Fibroblast of skin of left quadriceps (primary cell): ENCODE measurements at places on chromosomes 1 and 21.

GRCh38 chr1:23282957-23283356 lies 61.1 kb downstream of the HNRNPR start:
- peak; percentile 70 for DNase-seq

- DNase-seq: no peak
Measured at GRCh38 chr1:48007047-48007446, 9.9 kb upstream of the TRABD2B start.

GRCh38 chr1:10909697-10910680 lies 102.5 kb upstream of the TARDBP start:
- no peak for DNase-seq

DNA sequence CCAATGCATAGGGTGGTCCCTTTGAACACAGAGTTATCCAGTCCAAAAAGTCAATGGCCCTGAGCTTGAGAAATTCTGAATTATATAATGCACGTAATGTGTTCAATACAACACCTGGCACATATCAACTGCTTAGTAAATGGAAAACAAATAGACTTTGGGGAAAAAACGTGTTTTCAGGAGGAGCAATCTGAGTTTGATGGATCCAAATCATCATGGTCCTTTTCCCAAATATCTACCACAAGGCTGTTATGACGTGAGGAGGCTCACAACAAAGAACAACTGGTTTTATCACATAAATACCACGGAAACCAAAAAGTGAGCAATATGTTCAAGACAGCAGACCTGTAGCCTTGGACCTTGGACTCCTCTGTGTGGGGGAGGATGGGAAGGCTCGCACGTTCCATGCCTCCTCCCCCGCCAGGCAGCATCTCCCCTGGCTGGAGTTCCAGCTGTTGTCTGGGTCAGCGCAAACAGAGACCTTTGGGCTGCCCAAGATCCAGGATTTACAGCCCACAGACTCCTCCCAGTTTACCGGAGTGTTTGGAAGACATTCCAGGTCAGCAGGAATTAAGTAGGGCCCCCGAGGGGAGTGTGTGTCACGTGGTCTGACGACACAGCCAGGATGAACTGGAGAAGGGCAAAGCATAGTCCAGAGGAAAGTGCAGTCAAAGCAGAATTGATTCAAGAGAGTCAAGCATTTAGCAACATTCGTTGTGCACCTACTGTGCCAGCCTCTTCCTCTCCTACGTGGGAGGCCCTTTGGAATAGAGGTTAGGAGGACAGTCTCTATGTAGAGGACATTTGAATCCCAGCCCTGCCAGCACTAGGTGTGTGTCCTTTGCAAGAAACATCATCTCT lies 32.2 kb upstream of the MED18 start:
- no peak for DNase-seq

GRCh38 chr1:40267767-40268187 lies 9.7 kb downstream of the ZMPSTE24 start:
- DNase-seq: peak; percentile 87

GRCh38 chr21:44485254-44485793 lies 30.0 kb downstream of the LRRC3 start:
- no peak for DNase-seq

GRCh38 chr1:51663105-51663504 lies 46.2 kb downstream of the OSBPL9 start:
- DNase-seq: no peak

- DNase-seq: no peak
Measured at GRCh38 chr1:37478890-37479254, 4.5 kb downstream of the ZC3H12A start.

GRCh38 chr1:203888807-203889251 lies 27.4 kb downstream of the SNRPE start:
- DNase-seq: peak; percentile 40

DNA sequence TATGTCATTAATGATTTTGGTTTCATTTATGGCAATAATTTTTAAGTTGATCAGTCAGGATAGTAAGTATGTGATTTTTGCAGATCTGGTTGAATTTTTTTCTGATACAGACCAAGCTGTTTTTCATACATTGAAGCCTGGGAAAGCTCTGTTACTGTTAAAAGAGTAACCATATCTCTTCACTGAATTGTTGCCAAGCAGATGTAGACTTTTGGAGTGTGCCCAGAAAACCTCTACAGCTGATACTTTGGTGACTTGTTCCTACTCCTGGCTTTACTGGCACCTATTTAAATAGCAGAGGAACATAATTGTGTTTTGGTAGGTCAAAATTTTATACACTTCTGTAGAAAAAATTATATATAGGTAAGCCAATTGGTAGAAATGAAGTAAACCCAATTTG lies 49.4 kb downstream of the NFIA start:
- DNase-seq: peak; percentile 30

DNA sequence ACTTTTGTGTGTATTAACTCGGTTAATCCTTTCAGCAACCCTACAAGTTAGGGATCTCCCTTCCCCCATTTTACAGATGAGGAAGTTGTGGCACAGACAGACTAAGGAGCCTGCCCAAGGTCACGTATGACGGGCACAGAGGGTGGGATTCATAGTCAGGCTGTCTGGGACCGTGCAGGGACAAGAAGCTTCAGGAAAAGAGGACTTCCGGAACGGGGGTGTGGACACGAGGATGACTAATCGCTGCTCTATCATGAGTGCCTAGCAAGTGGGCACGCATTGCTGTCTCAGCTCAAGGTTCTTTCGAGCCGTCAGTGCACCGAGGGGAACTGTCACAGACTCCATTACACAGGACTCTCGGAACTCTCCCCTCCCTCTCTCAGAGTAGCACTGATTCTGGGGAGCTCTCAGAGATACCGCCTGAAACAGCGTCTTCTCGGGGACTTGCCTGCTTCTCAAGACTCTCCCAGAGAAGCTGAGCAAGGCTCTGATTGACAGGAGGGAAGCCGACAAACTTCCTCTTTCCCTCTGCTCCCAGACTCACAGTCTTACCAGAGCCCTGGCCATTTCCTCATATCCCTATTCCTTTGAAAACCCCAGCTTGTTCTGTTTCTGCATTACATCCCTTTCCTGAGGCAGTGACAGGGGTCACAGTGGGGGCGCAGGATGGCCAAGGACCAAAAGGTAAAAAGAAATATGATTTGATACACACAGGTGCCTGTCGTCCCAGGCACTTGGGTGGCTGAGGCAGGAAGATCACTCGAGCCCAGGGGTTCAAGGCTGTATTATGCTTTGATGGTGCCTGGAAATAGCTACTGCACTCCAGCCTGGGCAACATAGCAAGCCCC lies 14.4 kb downstream of the FHAD1 start:
- DNase-seq: no peak

DNA sequence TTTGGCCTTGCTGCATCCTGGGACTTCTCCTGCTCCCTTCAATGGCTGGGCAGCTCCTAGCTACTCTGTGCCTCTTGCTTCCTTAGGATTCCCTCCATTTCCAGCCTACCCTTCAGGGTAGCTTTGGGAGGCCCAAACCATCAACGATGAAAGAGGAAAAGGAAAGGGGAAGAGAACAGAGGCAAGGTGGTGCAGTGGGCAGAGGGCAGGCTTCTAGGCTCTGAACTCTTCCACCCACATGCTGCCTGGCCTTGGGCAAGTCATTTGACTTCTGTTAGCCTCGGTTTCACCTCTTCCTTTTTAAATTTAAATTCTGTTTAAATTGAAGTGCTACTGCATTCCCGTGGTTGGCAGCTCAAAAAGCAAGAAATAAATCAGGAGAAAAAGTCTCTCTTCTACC lies 5.7 kb upstream of the PPM1J start:
- no peak for DNase-seq

DNA sequence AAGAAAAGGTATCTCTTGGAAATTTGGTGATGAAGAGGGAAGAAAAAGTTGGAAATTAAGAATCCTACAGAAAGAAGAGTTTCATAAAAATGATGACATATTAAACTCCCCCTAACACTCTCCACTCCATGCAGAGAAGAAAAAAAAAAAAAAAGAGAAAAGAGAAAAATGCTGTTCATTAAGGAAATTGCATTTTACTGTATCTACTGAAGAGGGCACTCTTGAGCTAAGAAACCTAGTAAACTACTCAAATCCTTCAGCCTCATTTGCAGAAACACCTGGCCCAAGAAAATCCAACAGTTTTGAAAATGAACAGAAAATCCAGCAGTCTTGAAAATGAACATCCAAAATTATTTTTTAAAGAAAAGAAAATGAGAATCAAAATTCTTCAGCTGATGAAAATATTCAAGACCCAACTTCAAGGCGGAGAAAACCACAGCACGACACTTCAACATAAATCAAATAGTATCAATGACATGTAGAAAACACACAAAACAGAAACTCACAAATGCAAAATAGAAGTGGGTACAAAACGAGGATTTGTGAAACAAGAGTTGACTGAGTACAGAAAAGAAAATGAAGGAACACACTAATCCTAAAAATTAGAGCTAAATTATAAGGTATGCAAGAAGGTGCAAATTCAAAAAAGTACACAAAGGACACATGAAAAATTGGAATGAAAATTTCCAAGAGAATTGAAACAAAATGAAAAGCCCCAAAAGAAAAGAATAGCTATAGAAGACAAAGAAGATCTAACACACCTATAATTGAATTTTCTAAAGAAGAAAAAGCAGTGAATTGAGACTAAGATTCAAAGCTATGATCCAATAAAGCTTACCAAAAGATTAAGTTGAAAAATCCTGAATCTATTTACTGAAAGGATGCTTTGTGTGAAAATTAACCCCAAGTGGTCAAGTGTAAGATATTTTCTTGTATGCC lies 73.2 kb upstream of the DNAJC6 start:
- DNase-seq: no peak

GRCh38 chr1:247840818-247841217 lies 878 bp downstream of the OR11L1 start:
- DNase-seq: no peak

- peak; percentile 18 for DNase-seq
Measured at GRCh38 chr1:56688522-56689026, 43.5 kb downstream of the PRKAA2 start.

GRCh38 chr1:208551633-208552320 lies 307.6 kb upstream of the PLXNA2 start:
- no peak for DNase-seq

DNA sequence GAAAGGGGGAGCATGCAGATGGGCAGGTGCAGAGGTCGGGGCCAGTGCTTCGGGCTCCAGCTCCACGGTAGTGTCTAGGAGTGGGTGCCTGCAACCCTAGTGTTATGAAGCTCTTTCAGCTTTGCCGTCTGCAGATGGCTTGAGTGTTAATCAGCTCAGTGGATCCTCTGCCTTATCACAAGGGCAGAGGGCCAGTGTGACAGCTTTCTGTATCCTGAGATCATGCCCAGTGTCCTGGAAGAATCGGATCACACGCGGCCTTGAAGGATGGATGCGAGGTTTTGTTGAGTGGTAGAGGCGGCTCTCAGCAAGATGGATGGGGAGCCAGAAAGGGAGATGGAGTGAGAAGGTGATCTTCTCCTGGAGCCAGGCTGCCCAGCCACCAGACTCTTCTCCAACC lies 25.5 kb upstream of the C1orf146 start:
- DNase-seq: no peak

- DNase-seq: peak; percentile 29
Measured at GRCh38 chr1:119631433-119632102, 16.5 kb downstream of the ZNF697 start.

DNA sequence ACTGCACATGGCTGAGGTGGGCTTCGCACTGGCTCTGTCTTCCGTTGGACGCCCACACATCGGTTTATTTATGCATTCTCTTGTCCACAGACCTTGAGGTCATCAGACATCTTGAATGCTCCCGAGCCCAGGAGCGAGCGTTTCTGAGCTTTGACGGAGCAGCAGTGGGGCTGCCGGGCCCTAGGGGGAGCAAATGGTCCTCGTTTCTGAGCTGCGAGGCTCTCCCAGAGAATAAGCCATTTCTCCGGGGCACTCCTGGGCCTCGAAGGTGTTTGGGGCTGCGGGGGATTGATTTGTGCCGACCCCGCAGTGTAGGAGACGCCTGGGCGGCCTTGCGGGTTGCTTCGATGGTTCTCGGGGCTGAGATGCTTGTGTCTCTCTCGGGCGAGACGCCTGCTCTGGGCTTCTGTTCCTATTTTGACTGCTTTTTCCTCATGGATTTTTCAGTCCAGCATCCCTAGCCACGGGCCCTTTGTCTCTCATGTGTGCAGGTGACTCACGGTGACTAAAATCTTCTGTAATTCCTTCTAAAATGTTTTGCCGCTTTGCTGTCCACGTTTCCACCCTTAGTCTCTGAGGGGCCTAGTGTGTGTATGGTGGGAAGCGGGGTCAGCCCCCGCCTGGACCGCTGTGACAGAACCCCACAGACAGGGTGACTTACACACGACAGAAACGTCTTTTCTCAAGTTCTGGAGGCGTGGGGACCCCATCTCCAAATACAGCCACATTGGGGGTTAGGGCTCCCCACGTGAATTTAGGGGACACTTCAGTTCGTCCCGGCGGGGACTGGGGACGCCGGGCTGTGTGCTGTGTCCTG lies 62.1 kb downstream of the FAAP20 start:
- no peak for DNase-seq
